Progenitor cell of endocrine pancreas (in vitro differentiated cells): ENCODE measurements at places on chromosomes 1 and 21.
A peak's percentile ranks its signal among the peaks of the same experiment; 100 is the strongest.

DNA sequence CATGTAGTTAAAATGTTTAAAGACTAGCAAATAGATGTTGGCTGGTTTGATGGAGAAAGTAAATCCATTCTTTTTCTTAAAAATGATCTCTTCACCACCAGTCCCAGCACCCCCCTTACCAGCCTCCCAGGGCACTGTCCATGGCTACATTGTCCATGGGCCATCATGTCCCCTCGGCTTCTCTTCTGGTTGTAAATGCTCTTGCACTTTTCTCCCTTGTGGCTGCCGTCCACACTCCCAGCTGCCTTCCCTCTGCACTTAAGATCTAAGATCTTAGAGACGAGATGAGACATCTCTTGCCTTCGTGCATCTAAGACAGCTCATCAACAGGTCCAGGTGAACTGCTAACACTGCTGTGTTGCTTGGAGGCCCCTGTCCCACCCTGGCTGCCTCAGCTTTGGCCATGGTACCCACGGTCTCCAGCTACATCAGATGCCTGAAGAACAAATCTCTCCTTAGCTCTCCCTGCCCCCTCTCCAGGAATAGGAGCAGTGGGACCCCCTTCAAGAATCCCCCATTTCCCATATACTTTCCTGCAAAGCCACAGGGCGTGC lies 11.1 kb downstream of the CAPN2 start:
- DNase-seq, result no peak

GRCh38 chr1:243680860-243681259 lies 169.2 kb downstream of the AKT3 start:
- DNase-seq, result no peak

DNA sequence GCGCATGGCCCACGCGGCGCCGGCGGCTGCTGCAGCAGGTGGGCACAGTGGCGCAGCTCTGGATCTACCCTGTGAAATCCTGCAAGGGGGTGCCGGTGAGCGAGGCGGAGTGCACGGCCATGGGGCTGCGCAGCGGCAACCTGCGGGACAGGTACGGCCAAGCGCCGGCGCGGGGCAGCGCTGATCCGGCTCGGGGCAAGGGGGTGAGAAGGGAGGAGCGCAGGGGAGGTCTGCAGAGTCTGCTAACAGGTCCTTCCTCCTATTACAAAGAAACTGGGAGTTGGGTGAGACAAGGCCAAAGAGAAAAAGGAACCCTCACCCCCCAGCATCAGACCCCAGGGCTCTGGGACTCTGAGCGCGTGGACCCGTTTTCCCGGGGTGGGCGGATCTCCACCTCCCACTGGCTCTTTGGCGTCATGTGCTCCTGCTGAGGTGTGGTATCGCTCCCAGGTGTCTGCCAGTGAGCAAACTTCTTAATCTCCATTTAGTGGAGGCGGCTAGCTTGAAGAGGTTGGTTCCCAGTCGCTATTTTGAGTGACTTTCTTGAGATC lies 431 bp downstream of the MTARC1 start:
- peak; percentile 52 for DNase-seq

GRCh38 chr1:46599059-46599970 lies 4.8 kb downstream of the MKNK1 start:
- DNase-seq, result no peak

- DNase-seq, result peak; percentile 90
These were observed at the start of gene MEGF6 for GRCh38 chr1:3611170-3612019. Gene MEGF6, minus strand, starts transcription at chr1:3611508. Its CDS starts 240 bp downstream, at chr1:3611268.

DNA sequence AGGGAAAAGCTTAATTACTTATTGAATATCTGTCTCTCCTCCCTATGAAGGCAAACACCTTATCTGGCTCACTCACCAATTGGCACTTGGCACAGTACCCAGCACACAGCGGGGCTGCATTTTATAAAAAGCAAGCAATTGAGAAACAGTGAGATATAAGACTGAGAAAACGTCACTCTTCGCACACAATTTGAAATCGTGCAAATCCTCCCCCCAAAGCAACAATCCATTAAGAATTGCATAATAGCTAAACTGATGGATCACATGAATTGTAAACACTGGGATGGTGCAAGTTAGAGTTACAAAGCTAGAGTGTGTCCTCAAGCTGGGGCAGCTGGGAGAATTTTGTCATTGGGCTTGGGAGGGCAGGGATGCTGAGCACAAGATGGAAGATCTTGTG lies 27.1 kb downstream of the PRDX6 start:
- DNase-seq, result no peak

DNA sequence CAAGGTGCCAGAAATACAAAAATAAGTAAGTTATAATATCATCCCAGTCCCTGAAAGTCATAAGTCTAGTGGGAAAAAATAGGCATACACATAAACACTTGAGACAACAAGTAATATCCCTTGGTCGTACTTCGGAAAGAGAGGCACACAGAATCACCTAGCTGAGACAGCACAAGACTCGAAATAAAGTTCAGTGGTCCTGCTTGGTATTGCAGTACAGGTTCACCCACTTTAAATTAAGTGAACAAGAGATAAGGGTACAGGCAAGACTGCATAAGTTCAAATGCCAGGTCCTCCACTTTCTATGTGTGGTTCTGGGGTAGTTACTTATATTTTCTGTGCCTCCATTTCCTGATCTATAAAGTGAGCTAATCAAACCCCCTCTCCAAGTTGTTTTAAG lies 47.6 kb downstream of the SEC16B start:
- DNase-seq, result no peak

GRCh38 chr1:54819733-54820132 lies 18.6 kb upstream of the TTC22 start:
- no peak for DNase-seq

DNA sequence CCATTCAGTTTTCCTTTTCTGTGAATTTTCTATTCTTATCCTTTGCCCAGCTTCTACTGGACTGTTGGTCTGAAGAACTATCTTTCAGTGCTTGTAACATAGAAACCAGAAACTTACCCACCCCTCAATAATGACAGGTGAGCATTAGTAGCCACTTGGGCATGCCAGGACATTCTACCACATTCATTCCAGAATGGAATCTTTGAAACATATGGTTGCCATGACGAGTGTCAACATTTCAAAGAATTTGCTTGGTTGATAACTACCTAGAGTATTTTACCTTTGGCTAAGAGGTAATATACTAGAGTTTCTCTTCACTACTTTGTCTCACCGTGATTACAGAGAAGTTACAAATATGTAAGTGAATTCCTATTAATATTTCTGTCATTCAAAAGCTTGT lies at the start of gene MROH9:
TSS of gene MROH9 (plus strand) at position 304 of the 400 bp plus-strand sequence. CDS start 10,023 bp downstream, outside the sequence.
- DNase-seq, result no peak

DNA sequence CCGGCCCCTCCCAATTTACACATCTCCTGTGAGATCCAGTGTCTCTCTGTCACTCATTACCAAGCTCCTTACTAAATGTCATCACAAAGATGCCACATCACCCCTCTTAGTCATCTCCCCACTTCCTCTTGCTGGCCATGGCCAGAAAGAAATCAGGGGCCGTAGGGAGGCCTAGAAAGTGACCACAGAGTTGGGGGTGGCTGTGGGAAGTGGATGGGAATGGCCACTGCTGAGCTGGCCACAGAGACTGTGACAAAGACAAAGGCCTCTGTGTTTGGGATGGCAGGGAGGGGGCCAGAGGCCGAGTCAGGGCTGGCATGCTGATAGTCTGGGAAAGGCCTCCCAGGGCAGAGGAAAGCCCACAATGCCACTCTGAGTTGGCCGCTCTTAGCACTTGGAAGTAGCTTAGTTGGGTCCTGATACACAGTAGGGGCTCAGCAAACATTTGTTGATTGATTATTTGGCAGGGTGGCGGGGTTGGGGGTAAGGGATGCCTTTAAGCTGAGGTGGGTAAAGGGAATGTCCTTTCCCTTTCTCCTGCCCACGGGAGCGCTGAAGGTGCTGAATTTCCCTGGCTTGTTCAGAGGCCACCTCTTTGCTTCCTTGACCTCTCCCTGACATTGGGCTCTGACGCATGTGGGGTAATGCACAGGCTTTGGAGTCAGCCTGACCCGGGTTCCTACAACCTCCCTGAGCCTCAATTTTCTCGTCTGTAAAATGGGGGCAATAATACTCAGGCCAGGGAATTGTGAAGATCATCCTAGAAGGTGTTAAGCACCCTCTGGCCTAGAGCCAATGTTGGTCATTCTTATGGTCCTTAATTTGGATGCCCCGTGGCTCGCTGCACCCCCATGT lies 13.2 kb downstream of the NAV1 start:
- DNase-seq, result no peak

DNA sequence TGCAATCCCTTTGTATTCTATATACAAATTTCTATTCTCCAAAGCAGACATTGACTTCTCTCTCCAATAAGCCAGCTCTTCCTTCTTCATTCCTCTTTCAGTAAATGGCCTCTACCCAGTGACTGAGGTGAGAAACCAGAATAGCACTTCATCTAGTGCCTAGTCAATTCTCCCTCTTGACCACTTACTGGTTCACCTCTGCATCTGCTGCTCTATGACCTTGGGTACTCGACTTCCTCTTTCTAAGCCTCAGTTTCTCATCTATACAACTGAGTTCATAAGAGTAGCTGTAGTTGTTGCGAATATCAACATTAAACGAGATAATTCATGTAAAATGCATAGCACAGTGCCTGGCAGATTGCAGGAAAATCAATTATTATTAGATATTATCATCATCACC lies 12.4 kb downstream of the LYST start:
- DNase-seq, result no peak
